ENCODE measurements at places on chromosomes 4 and X. TPM values are rescaled to one million over a fixed set of nuclear protein-coding genes. Genes with fewer than 3 reads are reported as not detected.

MAGED4 gene
- 119 TPM for total RNA-seq

PPEF2 gene
- total RNA-seq = under 0.01 TPM

POU3F4 gene
- 11.1 TPM for total RNA-seq

POLN gene
- 5.2 TPM for total RNA-seq

INTU gene
- total RNA-seq = 29.0 TPM

SMPX gene
- total RNA-seq = not detected

JAKMIP1 gene
- 22.9 TPM for total RNA-seq

TRPC5OS gene
- not detected for total RNA-seq

CTAG2 gene
- total RNA-seq = not detected

IBSP gene
- total RNA-seq = under 0.01 TPM

GUCY1B1 gene
- 52.4 TPM for total RNA-seq

DRP2 gene
- total RNA-seq = 4.7 TPM

SYNPO2 gene
- 3.0 TPM for total RNA-seq

RBPJ gene
- total RNA-seq = 58.8 TPM

PRSS12 gene
- 43.3 TPM for total RNA-seq

KLHL13 gene
- total RNA-seq = 35.2 TPM

SERTM2 gene
- under 0.01 TPM for total RNA-seq

FAM9A gene
- total RNA-seq = not detected

SPIN2A gene
- total RNA-seq = 0.74 TPM

TMEM185A gene
- 38.4 TPM for total RNA-seq

ADH7 gene
- total RNA-seq = not detected

P2RY10 gene
- not detected for total RNA-seq

HHIP gene
- total RNA-seq = 2.0 TPM

SLC49A3 gene
- 0.49 TPM for total RNA-seq

LINC00632 gene
- total RNA-seq = 39.8 TPM

ZFX gene
- 41.8 TPM for total RNA-seq

TSPAN6 gene
- 31.0 TPM for total RNA-seq

USP17L26 gene
- total RNA-seq = not detected

PAGE2B gene
- total RNA-seq = not detected

JCHAIN gene
- not detected for total RNA-seq

NDUFA1 gene
- total RNA-seq = 20.4 TPM

KLF8 gene
- 19.4 TPM for total RNA-seq

DRD5 gene
- total RNA-seq = 0.74 TPM

SFRP2 gene
- 2.7 TPM for total RNA-seq

PDCL2 gene
- not detected for total RNA-seq

TLR10 gene
- 0.74 TPM for total RNA-seq

TMSB15A gene
- 155 TPM for total RNA-seq

GABRA4 gene
- total RNA-seq = 22.4 TPM

MED14 gene
- total RNA-seq = 25.8 TPM

HTN1 gene
- total RNA-seq = not detected

USP51 gene
- 3.7 TPM for total RNA-seq

EXOC1L gene
- total RNA-seq = not detected

PPID gene
- 21.1 TPM for total RNA-seq

CT47B1 gene
- not detected for total RNA-seq

CLDN22 gene
- total RNA-seq = not detected

ETDC gene
- not detected for total RNA-seq

DCAF12L2 gene
- 5.2 TPM for total RNA-seq

DUX4 gene
- total RNA-seq = not detected

RS1 gene
- total RNA-seq = not detected

TENM3 gene
- 71.5 TPM for total RNA-seq

MAML3 gene
- 5.2 TPM for total RNA-seq

ATP1B4 gene
- total RNA-seq = not detected

MED12 gene
- total RNA-seq = 22.1 TPM

All from temporal lobe (tissue), 4 donors.